ENCODE measurements at places on chromosomes 11 and 22.
A peak's percentile ranks its signal among the peaks of the same experiment; 100 is the strongest.

DNA sequence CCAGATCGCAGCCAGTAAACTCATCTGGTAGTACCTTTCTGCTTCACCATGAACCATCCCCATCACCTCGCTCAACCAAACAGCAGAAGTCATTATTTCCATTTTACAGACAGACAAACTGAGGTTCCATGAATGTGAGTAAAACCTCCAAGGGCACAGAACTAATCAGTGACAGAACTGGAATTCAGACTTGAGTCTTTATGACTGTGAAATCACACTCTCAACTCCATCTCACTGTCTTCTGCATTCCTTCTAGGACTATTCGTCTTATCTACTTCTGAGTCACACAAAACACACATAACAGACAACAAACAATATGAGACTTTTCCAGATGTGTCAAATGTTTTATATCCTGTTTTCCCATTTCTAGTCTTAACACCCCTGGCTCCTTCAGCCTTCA lies 9.3 kb upstream of the NUP50 start:
- no peak for DNase-seq

DNA sequence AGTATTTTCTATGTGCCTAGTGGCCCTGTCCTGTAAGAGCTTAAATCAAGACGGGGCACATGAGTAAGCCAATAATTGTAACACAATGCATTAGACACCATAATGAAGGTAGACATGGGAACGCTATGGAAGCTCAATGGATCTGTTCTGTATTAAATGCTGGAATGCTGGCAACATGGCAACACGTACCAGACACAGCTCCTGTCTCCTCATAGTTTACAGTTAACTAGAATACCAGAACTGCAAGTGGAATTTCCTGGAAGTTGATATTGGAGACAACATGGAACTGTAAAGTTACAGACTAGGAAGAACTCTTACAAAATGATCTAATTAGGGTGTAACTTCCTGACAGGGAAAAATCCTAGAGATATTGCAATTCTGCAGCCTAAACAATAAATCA lies 12.4 kb downstream of the P4HA3 start:
- no peak for DNase-seq

GRCh38 chr22:16959345-16959930 lies 48.6 kb downstream of the GAB4 start:
- no peak for DNase-seq

DNA sequence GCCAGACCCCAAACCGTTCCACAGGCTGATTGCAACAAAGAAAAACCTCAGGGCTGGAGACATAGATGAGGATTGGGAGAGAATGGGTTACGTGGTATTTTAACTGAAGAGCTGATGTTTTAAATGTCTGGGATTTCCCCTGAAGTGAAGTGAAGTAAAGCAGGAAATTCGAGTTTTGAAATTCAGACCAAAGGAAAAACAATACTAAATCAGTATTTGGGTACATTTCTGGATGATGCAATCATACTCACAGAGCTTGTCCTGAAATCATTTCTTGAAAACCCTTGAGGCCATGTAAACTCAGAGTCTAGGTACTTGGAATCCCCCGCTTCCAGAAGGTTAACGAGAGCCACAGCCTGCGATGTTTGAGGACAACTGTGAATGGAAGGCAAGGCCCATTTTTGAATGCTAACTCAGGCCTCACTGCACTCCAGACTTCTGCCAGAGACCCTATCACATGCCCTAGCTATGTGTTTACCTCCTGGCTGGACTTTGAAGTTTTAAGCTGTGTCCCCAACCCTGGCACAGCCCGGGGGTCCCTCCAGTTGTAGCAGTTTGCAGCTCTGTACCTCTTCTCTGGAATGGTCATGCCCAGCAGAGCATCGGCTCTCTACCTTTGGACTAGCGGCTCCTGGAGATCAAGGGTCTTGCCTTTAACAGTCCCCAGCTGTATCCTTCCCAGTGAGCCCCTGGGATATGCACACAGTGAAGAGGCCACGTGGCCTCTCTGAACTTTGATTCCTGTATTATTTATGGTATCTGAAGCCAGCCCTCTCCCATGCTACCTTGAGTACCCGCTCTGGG lies 5.4 kb upstream of the FTH1 start:
- no peak for DNase-seq

- DNase-seq: no peak
These were observed 12.0 kb downstream of the TBC1D22A start for GRCh38 chr22:46774253-46774979.

DNA sequence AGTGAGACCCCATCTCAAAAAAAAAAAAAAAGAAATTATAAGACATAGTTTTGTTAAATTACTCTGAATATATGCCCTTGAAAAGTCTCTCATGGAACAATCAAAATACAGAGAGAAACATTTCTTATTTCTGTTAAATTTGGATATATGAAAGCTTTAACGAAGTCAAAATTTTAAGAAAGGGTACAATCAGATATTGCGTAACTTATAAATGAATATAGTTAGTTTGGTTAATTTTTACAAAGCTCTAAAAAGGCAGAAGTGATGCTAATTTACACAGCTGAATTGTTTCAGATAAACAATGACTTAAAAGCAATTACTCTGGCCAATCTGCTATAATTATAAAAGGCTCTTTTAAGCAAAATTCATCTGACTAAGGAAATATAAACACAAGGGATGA lies 611.6 kb upstream of the CCDC179 start:
- DNase-seq: no peak

- DNase-seq: no peak
These were observed at the start of gene CTNND1 for GRCh38 chr11:57761301-57762234. CTNND1 (plus strand) TSS chr11:57761802; CDS start chr11:57791479, 29,677 bp downstream.

DNA sequence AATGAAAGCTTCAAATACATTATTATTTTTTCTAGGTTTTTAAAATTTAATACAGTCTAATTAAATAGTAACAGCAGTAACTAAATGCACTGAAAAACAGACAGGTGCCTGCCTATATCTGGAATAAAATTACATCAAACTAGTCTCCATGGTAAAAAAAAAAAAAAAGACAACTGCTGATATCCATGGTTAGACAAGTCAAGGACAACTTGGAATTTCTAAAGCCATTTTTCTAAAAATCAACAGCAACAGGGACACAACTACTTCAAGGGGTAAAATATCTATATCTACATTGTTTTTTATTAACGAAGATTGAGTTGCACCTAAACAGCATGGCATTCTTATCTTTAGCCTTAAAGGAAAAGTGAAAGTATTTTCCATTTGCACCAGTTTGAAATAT lies 74.7 kb upstream of the VPREB1 start:
- DNase-seq: no peak

- DNase-seq: no peak
These were observed 626 bp downstream of the DNAL4 start for GRCh38 chr22:38793317-38793716.

GRCh38 chr11:19279451-19279850 lies 38.7 kb upstream of the E2F8 start:
- no peak for DNase-seq

DNA sequence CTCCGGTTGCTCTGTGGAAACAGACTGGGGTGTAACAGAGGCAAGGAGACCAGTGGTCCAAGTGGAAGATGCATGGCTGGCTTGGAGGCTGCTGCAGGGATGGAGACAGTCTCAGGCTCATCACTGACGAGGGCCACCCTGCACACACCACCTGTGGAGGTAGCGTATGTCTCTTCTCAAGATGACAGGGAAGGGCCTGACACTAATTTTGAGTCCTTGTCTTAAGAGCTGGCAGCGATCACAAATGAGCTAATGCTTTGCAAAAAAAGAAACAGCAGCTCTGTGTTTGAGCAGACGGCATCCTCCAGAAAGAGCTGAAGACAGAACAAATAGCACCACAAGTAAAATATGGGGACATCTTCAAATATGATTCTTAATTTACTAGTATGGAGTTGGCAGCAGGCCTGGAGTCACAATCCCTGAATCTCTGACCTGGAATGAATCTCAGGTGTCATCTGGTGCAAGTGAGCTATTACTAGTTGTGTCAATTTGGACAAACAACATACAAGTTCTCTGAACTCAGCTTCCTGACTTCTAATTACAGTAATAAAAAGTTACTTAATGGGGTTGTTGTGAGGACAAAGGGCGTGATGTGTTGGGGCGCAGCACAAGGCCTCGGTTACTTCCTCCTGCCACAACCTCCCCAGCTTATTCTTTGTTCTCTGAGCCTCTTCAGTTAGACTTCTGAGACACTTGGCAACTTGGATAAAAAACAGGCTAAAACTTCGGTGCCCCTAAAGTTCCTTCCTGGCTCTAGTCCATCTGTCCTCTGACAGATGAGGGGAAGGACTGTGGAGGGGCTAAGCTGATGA lies 95.2 kb upstream of the BID start:
- no peak for DNase-seq

- DNase-seq: no peak
These were observed 649 bp downstream of the SELENOO start for GRCh38 chr22:50201191-50202129.

DNA sequence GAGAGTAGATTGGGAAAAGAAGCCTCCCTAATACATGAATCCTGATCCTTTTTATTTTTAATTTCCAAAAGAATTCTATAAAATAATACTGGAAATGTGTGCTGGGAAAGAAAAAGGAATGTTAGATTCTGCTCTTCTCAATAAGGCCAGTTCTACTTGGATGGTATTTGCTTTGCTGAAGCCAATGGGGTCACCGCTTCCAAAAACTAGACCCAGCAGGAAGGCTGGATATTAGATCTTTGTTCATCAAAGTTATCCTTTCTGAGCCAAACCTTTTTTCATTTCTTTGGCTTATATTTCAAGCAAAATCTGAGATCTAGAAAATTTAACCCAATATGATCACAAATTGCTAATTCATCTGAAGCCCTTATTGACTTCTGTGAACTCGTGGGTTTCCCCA lies 41.4 kb downstream of the SCUBE2 start:
- no peak for DNase-seq

GRCh38 chr11:78742430-78742829 lies 167.8 kb upstream of the NARS2 start:
- no peak for DNase-seq

GRCh38 chr11:102007567-102008437 lies 39.4 kb upstream of the CFAP300 start:
- no peak for DNase-seq

DNA sequence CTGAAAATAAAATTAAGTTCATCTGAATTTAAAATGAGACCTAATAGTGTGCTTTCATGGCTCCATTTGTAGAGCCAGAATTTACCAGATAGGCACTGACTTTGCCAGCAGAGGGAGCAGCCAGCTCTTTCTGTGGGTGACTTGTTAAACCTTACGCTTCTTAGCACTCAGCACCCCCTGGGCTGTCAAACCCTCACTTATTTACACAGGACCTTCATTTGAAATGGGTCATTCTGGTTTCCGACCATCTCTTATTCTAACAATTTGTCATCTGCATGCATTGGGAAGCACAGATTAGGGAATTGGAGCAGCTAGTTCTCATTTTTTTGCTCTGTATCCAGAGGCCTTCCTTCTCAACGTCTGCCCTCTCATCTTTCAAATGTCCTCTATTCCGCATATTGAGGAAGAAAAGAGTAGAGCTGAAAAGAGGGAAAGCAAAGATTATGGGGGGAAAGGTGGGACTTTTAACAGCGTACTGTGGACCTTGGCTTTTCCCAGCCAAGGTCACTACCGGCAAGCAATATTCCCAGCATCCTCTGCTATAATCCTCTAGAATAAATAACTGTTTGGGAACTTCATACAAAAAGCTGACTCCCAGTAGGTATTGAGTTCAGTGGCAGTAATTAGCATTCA lies 3.1 kb downstream of the ASRGL1 start:
- DNase-seq: peak; percentile 44

GRCh38 chr11:86537541-86538222 lies 134.7 kb downstream of the ME3 start:
- no peak for DNase-seq

- peak; percentile 81 for DNase-seq
These were observed 21.2 kb downstream of the PTPRJ start for GRCh38 chr11:48001438-48002021.

DNA sequence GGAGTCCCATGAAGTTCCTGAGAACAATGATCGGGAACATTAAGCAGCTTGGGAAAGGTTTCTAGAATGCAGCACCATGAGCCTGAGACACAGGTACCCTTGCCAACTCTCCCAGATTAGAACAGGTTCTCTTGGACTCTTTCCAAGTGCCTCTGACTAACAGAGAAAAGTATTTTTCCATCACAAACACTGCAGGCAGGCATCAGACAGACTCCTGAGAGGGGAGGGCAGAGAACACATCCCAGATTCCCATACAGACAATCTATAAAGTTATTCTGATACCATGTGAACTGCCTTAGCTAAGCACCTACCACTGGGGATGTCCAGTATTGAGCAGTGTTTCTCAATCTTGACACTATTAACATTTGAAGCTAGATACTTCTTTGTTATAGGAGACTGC lies 27.3 kb downstream of the SERGEF start:
- DNase-seq: no peak

DNA sequence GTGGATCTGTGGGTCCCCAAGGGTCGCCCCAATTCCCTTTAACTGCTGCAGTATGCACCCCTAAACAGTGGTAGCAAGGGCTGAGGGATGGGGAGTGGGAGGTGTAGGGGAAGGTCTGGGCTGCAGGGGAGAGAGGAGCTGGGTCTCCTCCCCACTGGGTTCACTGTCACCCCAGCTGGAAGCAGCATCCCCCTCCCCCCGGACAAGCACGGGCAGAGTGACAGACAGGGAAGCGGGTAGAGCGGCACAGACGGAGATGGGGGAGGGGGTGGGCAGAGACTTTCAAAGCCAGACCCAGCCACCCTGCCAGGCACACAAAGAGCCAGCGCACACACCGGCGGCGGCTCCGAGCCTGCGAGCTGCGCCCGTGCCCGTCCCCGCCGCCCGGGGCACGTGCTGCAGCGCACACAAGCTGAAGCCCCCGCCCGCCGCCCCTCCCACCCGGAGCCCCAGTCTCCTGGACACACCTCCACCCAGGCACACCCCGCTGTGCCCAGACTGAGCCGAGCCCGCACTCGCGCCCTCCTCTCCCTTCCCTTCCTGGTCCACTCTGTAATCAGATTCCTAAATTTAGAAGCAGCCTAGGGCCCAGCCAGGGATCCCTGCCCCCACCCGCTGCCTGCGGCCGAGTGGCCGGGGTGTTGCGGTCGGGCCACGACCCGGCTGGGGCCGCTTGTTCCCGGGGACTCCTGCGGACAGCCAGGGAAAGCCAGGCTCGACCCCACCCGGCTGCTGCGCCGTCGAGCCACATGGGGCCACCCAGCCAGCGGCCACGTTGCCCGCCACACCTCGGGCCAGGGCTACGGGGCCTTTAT lies 935 bp upstream of the RCOR2 start:
- peak; percentile 28 for DNase-seq

DNA sequence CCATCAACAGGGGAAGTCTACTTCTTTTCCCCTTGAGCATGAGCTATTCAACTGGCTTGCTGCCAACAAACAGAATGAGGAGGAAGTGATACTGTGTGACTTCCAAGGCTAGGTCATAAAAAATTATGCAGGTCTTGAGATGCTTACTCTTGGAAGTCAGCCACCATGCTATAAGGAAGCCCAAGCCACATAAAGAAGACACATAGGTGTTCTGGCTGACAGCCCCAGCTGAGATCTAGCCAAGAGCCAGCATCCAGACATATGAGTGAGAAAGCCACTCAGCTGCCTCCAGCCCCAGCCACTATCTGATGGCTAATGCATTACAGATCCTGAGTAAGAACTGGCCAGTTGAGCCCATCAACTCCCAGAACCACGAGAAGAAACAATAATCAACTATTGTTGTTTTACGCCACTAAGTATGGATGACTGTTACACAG lies 31.0 kb upstream of the PPP2R1B start:
- DNase-seq: no peak

GRCh38 chr11:10122326-10123197 lies 171.5 kb downstream of the SBF2 start:
- DNase-seq: no peak

- no peak for DNase-seq
These were observed 673.8 kb downstream of the NELL1 start for GRCh38 chr11:21343204-21343603.

- no peak for DNase-seq
These were observed 60.6 kb upstream of the CRYBB3 start for GRCh38 chr22:25139062-25139461.

- DNase-seq: no peak
These were observed 2.7 kb downstream of the PPM1F start for GRCh38 chr22:21949948-21950347.
